ENCODE measurements at places on chromosomes 2 and 18.

DNA sequence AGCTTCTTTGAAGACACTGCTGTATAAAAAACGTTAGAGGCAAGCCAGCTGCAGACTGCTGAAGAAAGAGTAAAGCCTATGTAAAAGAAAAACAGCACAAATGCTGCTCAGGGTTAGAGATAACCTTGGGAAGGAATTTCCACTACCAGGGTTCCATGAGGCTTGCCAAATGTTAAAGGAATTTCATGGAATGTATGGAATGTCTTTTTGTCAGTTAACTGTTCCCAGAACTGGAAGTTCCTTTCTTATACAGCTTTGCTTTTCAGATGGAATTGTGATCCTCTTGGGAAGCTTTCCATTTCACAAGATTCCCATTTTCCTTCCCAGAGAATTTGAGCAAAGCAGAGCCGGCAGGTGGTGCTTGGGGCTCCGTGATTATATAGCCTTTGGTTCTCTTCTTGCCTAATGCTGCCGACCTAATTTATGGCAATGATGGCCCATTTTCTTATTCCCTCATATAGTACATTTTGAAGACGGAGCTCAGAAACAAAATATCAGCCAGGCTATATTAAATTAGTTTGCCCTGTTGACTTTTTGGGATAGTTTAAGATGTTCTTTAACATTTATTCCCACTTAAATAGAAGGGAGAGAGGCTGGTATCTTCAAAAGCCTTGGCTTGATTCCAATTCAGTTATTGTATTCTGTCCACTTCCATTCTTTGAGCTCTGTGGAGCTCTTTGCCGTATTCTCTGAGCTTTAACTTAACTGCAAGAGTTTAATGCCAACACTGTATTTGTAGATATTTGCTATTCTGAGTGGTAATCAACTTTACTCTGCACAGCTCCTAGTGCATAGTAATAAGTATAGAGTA, 162.3 kb downstream of the PHLPP1 start:
- DNase-seq: peak; percentile 59

GRCh38 chr18:23131693-23132319, 3.5 kb upstream of the CABLES1 start:
- DNase-seq: peak; percentile 84

DNA sequence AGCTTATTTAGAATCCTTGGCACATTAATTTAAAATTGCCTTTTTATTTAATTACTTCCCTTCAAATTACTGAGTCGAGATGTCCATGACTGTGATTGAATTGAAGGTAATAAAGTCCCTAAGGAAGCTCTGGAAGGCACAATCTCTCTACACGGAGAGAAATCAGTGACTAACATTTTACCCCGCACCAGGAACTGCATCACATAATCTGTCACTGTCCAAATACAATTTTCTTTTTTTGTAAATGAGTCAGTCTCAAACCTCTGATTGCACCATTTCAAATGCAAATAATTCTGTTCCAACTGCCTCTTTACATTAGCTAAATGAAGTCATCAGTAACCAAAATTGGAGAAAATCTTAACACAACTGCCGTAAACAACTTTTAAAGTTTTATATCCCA, 311.9 kb downstream of the CCDC178 start:
- DNase-seq: no peak

DNA sequence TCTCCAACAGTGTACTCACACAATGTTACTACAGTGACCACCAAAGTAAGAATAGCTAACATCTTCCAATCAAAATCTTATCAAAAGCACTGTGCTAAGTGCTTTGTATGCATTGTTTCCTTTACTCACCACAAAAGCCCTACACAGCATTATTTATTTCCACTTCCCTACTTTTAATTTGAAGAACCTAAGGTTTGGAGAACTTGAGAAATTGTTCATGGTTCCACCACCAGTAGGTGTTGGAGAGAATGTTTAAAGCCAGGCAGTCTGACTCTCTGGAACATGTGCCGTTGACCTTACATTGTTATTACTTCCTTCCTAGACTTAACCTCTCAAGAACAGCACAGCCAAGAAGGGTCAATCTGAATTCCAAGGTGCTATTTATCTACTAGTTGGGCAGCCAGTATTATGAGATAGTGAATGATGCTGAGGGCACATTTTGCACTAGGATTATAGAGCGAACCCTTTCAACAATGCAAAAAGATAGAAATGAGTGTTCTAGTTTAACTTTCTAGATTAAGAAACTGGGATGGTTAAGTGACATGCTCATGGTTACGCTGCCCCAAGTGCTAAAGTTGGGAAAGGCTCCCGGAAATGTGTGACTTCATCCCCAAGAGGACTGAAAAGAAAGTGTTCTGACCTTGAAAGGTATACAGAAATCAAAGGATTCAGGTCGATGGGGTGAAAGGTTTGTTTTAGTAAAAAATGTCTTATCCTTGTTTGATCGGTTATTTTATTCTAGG, 55.2 kb upstream of the FAM136A start:
- peak; percentile 31 for DNase-seq

Data from H7 (cell line).